Hypothalamus (tissue), 51 donors: ENCODE measurements at places on chromosomes 7 and 10.

DNA sequence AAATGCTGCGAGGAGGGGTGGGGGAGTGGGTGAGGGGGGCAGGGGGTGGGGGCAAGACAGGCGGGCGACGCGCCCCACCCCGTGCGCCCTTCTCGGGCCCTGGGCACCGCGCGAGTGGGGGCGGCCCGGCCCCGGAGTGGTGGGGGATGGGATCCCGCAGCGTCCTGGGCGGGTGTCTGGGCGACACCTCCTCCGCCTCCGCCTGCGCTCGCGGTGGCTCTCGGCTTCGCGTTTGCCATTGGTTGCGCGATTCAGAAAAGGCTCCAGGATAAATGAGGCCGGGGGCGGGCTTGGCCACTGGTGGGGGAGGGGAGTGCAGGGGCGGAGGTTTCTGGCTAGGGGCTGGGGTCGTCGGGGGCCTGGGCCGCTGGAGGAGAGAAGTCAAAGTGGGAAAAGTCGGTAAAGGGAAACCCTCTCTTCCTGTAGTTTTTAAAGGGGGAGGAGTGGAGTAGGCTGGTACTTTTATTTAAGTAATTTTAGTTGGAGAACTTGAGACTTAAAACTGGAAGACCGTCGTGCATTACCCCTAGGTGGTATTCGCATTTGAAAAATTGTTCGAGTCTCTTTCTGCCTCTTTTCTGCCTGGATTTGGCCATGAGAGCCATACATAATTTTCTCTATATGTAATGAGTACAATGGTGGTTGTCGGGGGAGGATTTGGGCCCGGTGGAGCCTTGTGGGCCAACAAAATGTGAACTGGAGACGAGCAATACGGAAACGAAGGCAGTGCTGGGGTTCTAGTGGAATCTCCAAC lies 992 bp upstream of the IGF2BP3 start:
- no peak for DNase-seq

DNA sequence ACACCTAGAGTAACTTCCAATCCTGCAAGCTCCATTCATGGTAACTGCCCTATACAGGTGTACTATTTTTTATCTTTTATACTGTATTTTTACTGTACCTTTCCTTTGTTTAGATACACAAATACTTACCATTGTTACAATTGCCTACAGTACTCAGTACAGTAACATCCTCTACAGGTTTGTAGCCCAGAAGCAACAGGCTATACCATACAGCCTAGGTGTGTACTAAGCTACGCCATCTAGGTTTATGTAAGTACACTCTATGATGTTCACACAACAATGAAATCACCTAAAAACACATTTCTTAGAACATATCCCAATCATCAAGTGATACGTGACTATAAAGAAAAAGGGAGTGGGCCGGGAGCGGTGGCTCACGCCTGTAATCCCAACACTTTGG lies 53.1 kb upstream of the SLIT1 start:
- DNase-seq = no peak

- no peak for DNase-seq
Measured at GRCh38 chr7:18384491-18385143, 110.9 kb upstream of the HDAC9 start.

GRCh38 chr10:50512214-50512595 lies 111.6 kb downstream of the SGMS1 start:
- no peak for DNase-seq

GRCh38 chr7:80517282-80517747 lies 5.5 kb upstream of the GNAT3 start:
- no peak for DNase-seq

DNA sequence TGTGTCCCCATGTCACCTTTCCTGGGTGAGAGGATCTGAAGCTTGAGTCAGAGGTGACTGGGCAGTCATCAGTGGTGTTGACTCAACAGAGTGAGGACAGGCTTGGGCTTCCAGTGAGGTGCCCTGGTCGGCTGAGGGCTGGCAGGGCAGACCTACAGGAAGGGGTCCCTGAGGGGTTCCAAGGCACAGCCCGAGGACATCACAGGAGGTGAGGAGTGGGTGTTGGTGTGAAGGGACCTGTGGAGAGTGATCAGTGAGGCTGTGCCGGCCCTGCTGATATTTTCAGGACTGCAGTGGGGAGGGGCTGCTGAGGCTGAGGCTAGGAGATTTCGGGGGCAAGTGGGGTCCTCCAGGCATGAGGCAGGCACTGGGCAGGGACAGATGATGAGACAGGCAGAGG lies 545.5 kb downstream of the TCERG1L start:
- no peak for DNase-seq

DNA sequence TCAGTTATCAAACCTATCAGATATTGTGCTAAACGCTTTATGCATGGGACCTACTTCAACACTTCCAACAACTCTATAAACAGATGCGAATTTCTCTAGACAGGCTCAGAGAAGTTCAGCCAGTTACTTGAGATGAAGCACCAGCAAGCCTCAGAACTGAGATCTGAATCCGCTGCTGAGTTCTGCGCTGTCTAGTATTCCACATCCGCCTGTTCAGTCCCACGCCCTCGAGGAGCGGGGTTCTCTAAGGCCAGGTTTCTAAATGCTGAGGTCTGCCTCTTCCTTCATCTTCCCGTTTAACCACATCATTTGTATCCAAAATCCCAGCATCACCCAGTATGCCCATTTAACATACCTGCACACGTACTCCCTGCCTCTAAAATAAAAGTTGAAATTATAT lies 297.8 kb upstream of the ZNF32 start:
- no peak for DNase-seq

GRCh38 chr7:124649397-124650014 lies 116.1 kb downstream of the GPR37 start:
- no peak for DNase-seq

DNA sequence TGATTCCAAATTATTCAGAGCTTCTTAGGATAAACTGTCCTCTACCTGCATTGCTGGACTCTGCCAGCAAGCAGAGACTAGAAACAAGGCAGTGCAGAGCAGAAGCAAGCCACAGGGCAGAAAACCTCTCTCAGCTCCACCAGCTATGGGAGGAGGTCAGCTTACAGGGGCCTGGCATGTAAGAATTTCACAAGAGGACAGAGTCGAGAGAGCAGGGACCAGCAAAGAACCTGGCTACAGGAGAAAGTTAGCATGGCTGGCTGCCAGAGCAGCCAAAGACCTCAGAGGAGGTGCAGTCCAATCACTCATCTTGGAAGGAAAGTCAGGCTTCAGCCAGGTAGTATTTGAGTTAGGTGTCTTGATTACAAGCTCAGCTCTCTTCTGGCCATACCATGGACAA lies 62.9 kb downstream of the ENO4 start:
- DNase-seq = no peak
